ENCODE measurements at places on chromosomes 5 and 9. TPM values are rescaled to one million over a fixed set of nuclear protein-coding genes. Genes with fewer than 3 reads are reported as not detected.
A peak's percentile ranks its signal among the peaks of the same experiment; 100 is the strongest.

DNA sequence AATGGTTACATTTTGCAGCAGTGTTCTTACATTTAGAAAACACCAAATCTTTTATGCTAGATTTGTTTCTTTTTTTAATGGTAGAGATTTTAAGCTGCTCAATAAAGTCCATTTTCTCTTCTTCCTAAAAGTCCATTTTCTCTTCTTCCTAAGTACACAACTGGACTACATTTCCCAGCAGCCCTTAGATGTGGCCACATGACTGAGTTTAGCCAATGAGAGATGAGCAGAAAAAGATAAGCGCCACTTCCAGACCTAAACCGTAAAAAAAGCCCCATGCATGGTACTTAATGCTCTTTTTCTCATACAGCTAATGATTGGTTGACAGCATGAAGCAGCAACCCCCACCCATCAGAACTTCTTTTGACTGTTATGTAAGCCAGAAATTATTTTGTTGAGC is 206.7 kb downstream of the FAM114A2 start:
- DNase-seq, result no peak

DNA sequence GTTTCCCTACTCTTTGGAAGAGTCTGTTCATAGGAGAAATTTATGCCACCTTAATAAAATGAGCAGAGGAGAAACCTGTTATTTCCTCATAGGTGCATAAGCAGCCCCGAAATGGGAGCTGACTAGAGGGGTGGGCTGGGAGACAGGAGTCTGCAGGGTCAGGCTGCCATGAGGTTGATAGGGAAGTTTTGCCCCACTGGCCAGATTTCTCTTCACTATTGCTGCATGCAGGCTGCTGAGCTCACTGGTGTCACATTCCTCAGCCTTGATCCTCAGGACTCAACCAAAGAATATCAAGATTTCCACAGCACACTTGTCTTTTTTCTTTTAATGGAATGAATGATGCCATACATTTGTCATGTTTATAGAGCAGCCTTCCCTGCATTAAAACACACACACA is 60.7 kb downstream of the BHMT start:
- no peak for DNase-seq

GRCh38 chr5:93746406-93747056 is 5.1 kb upstream of the POU5F2 start:
- DNase-seq, result no peak

GRCh38 chr9:9142001-9142400 is 1342.4 kb upstream of the DMAC1 start:
- no peak for DNase-seq

DNA sequence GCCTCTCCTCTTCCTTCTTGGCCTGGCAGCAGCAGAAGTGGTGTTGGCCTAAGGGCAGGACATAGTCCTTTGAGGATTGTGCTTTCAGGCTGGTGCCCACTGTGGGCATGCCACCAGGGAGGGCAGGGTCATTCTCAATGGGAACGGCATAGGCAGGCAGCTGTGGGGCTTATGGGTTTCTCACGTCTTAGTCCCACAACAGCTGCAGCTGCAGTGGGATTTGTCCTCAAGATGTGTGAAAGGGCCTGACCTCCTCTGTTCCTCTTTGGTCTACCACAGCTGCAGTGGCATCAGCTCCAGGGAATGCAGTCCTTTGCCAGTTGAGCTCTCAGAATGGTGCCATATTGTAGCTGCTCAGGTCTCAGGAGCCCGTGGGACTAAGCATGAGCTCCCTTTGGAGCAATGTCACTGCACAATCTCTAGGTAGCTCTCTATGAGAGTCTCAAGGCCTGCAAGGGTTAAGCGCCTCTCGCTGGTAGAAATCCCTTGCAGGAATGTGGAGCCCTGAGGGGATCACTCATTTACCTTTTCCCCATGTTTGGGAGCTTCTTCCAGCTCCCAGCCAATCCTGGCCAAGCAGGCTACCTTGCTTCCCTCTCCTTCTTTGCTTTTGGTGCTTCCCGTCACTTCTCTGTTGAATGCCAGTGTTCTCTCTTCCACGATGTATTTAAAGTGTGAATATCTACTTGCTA is 104.8 kb downstream of the GNA14 start:
- DNase-seq, result no peak

DNA sequence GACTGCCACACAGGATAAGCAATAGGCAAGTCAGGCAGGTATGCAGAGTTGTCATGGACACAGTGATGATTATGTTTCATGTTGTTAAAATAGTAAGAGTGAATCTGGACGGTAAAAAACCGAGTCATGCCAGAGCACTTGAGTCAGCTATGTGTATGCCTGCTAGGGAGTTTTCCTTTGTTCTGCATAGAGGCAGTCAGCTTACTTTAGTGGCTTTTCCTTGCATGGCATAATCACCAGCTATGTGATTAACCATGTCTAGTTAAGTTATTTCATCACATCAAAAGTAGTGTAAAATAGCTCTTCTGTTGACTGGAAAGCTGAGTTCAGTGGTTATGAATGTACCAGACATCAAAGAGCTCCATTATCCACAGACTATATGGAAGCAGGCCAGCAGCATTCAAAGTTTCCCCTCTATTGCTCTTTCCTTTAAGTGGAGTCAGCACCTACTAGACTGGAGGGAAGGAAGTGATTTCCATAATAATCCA is 989.8 kb downstream of the TLE1 start:
- DNase-seq, result no peak

GRCh38 chr5:159105145-159106053 is 5.7 kb upstream of the EBF1 start:
- DNase-seq, result peak; percentile 21

DNA sequence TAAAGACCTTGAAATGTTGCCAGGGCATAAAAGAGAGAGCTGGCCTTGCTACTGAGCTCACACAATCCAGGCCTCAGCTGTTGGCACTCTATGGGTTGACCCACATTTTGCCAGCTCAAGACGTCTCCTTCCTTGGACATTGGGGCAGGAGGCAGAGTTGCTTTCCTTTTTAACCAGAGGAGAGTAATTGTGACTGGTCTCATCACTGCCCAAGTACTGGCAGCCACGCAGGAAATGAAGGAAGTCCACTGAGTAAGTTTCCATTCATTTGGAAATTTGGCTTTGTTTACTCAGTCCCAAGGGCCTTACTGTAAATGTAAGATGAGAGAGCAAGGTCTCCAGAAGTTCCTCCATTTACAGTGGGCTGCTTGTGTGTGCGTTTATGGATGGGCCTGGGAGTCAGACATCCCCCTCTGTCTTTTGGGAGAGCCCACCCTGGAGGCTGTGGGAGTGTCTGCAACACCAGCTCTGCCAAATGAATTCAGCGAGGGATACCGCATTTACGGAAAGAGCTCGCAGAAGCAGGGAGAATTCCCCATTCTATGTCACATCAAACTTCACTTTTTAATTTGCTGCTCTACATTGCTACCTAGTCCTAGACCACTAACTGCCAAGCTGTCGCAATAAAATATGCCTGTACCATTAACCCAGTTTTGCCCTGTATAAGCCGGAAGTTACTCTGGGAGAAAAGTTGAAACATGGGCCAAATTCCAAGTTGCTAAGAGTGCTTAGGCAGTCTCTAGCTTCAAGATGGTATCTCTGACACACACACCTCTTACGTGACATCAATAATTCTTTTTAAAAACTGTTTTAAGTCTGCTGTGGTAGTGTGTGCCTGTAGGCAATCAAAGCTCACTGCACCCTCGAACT is 24.5 kb upstream of the PDZD2 start:
- DNase-seq, result no peak

DNA sequence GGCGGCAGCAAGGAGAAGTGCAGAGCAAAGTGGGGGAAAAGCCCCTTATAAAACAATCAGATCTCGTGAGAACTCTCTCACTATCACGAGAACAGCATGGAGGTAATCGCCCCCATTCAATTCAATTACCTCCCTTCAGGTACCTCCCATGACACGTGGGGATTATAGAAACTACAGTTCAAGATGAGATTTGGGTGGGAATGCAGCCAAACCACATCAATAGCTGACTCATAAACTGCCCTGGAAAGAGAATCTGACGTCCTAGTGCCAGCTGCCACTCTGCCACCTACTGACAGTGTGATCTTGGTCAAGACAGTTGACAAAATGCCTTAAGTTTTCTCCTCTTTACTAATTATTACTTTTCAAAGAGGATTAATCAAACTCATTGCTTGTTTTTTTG is 128.3 kb downstream of the GPBP1 start:
- DNase-seq, result no peak

DNA sequence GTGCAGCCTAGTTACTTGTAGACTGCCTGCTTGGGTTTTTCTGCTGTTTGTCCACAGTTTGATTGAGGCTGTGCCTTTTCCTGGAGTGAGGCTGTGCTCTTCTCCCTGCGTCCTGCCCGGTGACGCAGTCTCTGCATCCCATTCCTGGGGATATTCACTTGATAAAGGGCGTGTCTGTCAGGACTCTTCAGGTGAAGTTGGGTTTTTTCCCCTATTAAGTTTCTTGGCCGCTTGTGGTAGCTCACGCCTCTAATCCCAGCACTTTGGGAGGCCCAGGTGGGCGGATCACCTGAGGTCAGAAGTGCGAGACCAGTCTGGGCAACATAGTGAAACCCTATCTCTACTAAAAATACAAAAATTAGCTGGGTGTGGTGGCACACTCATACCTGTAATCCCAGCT is 50.0 kb upstream of the SUSD3 start:
- DNase-seq, result no peak

- no peak for DNase-seq
These were observed 194.8 kb upstream of the TRPC7 start for GRCh38 chr5:136560126-136560525.

- DNase-seq, result no peak
These were observed 8.9 kb downstream of the CERCAM start for GRCh38 chr9:128429513-128430086.

DNA sequence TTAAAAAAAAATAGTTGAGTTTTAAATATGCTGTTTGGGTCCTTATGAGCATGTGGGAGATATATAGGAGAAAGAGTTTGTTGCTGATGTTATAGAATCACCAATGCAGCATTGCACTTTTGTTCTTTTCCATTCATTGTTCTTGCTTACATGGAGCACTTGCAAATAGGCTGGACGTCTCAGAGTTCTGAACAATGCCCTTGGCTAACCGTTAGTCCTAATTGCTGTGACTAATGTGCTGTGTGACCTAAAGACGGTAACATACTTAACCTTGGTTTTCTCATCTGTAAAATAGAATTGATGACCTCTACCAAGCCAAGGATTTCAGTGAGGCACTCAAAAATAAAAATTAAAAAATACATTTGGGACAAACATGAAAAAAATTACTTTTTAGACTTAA is 29.8 kb downstream of the PIK3R1 start:
- DNase-seq, result no peak

DNA sequence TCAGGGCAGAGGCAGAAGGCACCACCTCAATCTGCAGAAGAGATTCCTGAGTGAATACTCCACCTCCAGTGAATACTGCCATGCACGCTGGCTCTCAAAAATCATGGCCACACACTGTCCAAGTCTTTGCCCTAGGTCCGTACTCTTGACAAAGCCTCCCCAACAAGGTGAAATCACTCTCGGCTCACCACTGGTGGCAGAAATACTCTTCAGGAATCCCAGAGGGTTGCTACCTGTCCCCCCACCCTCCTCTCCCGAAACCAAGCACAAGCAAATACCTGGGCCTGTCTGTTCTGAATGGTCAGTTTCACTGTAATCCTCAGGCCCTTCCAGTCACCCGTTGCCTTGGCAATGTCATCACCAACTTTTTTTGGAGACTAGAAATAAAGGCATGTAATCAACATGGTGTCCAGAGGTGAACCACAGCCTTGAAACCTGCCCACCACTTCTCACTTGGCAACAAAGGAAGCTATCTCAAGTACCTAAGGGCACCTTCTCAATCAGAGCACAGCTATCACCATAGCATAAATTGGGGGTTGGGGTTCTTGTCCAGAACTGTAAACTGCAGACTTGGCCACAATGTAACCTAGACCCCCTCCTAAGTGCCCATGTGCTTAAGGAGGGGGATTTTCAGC is 1.8 kb downstream of the RPL12 start:
- no peak for DNase-seq

DNA sequence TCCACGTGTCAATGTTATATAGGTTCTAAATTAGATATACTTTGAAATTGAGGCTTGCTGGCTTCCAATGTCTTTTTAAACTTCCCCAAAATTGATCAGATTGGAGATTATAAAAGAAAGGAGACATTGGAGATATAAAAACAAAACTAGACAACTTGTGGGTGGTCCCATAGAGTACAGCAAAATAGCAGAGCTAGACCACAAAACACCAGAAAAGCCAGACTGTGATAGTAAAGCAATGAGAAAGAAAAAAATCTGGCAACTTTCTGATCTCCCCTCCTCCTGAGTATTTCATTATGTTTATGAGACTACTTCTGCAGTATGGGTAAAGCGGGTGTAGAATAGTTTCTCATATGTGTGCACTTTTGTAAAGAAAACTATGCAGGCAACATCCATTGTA is 713.8 kb upstream of the MEF2C start:
- no peak for DNase-seq

DNA sequence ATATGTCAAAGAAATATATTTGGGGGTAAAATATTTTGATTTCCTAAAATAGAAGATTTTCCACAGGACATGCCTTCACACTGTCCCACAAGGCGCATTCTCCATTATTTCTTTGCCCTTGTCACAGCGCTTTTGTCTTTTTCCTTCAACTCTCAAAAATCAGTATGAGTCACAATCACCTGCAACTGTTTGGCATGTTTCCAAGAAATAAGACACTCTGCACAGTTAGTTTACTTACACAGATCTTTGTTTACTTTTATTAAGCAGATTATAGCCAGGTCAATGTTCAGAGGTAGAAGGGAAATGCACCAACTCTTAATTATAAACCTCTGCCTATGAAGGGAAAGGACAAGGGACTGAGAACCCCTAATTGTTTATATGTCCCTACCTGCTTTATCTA is 9.5 kb downstream of the CEMIP2 start:
- DNase-seq, result no peak

DNA sequence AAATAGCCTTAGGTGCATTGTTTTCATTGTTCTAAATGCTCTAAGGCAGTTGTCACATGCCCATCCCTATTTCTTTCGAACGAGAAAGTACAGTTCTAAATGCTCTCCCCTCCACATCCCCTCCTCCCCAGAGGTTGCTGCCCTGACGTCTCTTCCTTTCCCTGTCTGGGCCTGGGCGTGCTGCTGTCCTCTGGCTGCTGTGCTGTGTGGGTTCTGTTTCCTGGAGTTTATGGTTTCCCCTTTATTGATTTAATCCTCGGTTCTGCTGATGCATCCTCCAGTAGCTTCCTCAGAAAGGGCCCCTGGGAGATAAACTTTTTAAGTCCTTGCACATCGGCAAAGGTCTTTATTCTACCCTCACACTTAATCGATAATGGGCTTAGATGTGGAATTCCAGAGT is 48.8 kb downstream of the MVB12B start:
- DNase-seq, result no peak

The SPATA31C1 gene
- polyA plus RNA-seq, result not detected

The CCNJL gene
- polyA plus RNA-seq, result 3.5 TPM

The CYLC2 gene
- not detected for polyA plus RNA-seq

The GARIN3 gene
- not detected for polyA plus RNA-seq

The TSSK1B gene
- not detected for polyA plus RNA-seq

The KLHL9 gene
- polyA plus RNA-seq, result 4.4 TPM
